Thoracic aorta (tissue), 2 donors: ENCODE measurements at places on chromosomes 7 and 10.

- no peak for DNase-seq
Observed at GRCh38 chr7:55574051-55574717, 1.9 kb upstream of the VOPP1 start.

DNA sequence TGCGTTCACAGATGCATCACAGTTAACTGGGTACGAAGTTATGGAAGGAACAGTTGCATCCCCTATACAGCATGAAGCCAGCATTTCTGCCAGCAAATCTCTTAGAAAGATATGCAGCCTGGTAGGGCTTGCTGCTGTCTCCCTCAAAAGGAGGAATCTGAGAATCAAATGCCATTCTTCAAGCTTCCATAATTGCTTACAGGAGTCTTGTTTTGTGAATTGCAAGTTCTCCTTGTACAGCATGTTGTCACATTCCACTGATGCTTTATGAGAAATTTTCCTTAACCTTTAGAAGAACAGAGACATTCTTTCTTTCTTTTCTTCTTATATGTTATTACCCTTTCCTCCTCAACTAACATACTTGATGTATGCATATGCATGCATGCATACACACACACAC is 134.6 kb downstream of the CHRM2 start:
- DNase-seq = no peak

- DNase-seq = no peak
Observed at GRCh38 chr7:40194745-40195144, 59.9 kb downstream of the SUGCT start.

DNA sequence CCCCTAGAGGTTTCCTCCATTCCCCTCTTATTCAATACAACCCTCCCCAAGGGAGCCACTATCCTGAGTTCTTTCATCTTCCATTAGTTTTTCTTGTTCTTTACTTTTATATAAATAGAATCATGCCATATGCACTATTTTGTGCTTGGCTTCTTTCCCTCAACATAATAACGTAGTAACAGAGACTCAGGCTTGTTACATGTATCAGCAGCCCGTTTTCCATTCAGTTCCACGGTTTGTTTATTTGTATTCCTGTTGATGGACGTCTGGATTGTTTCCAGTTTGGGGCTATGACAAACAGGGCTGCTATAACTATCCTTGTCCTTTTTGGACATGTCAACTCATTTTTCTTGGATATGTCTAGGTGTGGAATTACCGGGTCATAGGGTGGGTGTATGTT is 264.4 kb upstream of the MKI67 start:
- no peak for DNase-seq

GRCh38 chr7:66379542-66380160 is 174.5 kb downstream of the TPST1 start:
- DNase-seq = no peak

GRCh38 chr10:125083576-125083920 is 76.8 kb downstream of the CTBP2 start:
- DNase-seq = no peak

DNA sequence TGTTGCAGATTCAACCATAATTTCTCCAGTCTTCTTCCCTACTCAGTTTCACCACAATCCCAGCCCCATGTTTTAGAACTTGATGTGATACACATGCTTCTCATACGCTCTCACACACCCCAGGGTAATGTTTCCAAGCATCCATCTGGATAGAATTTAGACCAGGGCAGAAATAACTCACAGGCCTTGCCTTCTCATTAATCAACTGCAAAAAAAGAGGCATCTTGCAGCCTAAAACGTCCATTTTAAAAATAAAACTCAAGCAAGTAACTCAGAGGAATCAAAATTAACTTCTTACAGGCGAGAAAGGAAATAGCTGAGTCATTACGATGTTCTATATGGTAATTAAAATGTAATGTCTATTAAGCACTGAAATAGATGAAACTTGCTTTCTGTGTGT is 127.2 kb upstream of the RSU1 start:
- no peak for DNase-seq

DNA sequence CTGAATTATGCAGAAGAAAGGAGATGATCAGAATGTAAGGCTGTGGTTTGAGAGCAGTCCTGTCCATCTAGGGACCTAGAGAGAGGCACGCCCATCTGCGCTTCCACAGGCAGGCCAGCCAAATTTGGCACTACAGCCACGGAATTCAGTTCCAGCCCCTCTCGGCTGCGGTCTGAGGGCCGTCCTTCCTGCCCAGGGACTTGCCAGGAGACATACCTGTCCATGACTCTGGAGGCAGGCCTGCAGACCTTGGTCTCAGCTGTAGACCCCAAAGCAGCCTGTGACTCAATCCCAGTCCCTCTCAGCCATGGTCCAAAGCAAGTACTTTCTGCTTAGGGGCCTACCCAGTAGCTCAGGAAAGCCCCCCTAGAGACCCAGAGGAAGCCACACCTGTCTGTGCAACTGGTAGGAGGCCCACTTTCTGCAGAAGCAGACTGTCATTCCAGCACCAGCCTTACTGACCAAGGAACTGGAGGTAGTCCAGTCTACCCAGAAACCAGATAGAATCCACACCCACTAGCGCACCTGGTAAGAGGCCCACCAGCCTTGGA is 720.9 kb downstream of the PARD3 start:
- no peak for DNase-seq

DNA sequence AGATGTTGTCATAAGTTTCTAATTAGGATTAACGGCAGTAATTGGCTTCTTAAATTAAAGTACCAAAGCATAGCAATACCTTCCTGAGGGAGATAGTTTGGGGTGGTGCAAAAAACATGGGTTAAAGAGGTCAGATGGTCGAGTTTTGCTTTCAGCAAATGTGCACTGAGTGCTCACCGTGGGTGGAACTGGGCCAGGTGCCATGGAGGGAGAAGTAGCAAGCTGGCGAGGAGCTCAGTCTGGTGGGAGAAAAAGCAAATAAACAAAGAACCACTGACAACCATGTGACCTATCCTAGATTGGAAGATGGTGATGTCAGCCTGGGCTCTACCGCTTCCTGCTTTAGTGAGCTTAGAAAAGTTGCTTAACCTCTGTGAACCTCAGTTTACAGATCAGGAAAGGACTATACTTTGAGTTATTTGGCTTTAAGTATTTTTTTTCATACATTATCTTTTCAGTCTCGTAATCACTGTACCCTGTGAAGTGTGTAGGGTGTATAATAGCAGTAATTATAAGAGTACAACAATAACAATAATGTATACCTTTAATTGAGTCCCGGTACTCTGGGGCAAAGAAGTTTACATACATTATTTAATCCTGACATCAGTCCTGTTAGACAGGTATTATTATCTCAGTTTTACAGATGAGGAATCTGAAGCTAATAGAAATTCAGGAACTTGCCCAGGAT is 69.0 kb upstream of the PDCD4 start:
- DNase-seq = peak; percentile 61

GRCh38 chr10:74223755-74224529 is 72.9 kb downstream of the ADK start:
- DNase-seq = no peak

GRCh38 chr7:106111655-106112117 is 426 bp downstream of the SYPL1 start:
- peak; percentile 7 for DNase-seq

GRCh38 chr10:63355682-63356081 is 110.1 kb downstream of the JMJD1C start:
- no peak for DNase-seq

DNA sequence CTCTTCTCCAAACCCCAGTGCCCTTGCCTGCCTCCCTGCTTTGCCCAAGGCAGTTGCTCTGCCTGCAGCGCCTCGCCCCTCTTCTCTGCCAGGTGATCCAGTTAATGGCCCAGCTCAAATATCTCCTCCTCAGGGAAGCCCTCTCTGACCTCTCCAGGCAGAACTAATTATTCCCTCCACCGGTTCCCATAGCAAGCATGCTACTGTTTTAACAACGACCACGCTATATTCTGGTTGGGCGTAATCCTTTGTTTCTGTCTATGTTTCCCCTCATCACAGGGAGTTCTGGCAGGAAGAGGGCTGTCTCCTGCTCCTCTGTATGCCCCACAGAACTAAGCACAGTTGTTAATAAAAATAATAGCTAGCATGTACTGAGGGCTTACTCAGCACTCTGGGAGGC is 36.8 kb upstream of the R3HCC1L start:
- no peak for DNase-seq

- no peak for DNase-seq
Observed at GRCh38 chr10:126101736-126102135, 205.4 kb downstream of the FANK1 start.

DNA sequence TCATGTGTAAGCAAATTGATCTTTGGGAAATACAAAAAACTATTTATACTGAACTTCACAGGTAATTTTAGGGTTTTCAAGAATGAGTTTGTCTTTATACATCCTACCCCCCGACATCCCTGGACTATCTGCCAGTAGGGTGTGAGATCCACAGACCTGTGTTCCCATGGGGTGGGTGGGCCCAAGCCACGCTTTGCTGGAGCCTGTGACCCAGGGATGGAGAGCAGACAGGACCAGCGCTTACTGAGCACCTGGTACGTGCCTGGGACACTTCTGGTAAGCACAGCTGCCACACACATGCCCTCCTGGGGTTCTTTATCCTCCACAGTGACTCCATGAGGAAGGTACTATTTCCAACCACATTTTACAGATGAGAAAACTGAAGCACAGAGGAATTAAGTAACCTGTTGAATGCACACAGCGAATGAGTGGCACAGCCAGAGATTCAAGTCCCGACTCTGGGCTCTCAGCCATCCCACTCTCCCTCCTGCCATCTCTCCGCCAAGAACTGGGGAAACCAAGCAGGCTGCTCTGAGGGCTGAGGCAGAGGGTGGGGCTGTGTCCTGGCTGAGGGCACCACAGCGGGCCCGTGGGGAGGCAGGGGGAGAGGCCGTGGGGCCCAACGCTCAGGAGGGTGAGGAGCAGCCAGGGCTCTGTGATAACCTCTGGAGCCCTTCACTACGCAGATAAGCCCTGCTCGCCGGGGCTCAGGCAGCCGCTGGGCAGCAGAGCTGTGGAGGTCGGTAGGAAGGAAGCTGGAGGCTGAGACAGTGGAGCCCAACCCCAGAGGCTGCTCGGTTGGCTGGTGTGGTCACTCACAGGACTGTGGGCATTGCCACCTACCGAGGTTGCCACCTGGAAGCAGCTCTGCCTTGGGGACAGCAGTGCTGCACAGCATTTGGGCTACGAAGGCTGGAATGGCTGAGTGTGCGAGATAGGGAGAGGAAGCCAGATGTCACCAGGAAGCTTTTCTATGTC is 124.2 kb downstream of the ARHGAP22 start:
- DNase-seq = no peak

- no peak for DNase-seq
Observed at GRCh38 chr7:38686888-38687287, 55.7 kb upstream of the AMPH start.

- DNase-seq = no peak
Observed at GRCh38 chr10:70752571-70752970, 32.6 kb downstream of the TBATA start.

DNA sequence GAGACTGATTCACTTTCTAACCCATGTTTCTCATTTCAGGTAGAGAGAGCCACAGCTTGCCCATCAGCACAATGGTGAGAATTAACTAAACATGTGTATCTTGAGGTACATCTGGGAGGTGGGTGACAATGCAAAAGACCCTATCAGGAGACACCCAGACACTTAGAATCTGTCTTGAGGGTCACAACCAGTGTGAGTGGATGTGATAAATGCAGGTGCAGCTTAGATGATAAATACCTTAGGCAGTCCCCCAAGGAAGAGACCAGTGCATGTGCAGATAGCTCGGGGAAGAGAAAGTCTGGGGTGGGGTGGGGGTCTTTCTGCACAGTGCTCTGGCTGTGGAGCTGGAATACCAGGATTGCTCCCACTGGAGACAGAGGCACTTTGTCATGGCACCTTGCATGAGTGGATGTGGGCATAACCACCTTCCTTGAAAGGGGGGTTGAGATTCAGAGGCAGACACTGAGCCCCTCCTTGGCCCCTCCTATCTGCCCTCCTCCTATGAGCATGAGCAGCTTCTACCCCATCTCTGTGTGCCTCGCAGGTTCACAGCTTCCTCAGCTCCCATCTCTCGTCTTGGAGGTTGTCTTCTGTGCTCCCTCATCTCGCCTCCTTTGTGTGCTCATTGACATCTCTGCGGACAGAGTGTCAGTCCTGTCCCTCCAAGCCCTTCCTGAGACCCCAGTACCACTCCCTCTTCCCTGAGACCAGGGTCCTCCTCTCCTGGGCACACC is 349.8 kb downstream of the TCERG1L start:
- DNase-seq = no peak

GRCh38 chr10:112360308-112361270 is 13.3 kb upstream of the ACSL5 start:
- DNase-seq = no peak

GRCh38 chr10:16509996-16510395 is 11.7 kb downstream of the C1QL3 start:
- DNase-seq = no peak
